ENCODE measurements at places on chromosomes 16 and 17. TPM values are rescaled to one million over a fixed set of nuclear protein-coding genes. Genes with fewer than 3 reads are reported as not detected.

The XAF1 gene
- total RNA-seq: 45.8 TPM

The ATP1B2 gene
- total RNA-seq: 1.4 TPM

The C16orf95 gene
- total RNA-seq: not detected

DNA sequence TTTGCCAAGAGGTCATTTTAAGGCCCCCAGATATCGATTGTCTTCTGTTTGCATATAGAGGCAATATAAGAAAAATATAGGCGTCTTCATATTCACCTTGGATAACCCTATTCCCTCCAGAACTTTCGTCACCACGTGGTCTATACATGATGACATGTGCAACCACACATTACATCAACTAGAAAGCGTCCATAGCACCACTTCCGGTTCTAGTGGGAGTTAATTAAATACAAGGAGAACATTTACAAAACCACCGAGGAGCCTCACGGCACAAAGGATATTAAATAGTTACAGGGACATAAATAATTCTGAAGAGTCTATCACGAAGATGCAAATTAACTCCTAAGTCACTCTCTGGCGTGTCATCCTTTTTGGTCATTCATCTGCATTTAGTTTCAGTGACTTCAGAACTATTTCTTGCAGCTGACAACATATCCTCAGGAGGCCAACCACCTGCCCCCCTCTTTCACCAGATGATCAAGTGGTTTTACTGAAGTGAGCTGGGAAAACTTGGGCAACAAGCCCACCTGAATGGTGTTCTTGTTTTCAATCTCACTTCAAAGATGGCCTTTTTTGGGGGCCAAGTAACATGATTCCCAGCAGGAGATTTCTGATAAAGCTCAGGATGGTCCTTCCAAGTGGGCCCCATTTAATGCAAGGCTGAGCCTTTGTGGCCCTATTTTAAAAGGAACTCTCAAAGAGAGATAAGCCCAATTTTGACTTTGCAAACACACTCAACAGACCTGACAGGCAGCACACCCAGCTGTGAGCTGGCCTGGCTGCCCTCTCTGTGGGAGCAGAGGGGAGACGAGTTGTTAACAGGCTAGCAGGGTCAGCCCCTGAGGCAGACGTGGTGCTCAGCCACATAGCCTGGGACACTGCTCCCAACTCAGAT lies 15.3 kb downstream of the CMTM3 start:
- DNase-seq: no peak
- H3K27me3 ChIP-seq: no peaks in the 10 kb centered on the region

GRCh38 chr17:55645361-55645760 lies 77.3 kb downstream of the TMEM100 start:
- no peak overlapping the region for H3K4me3 ChIP-seq
- no peaks in the 10 kb centered on the region for H3K27me3 ChIP-seq
- no peak for DNase-seq
- no peaks in the 10 kb centered on the region for H3K36me3 ChIP-seq
- no peaks in the 10 kb centered on the region for H3K4me1 ChIP-seq
- no peak overlapping the region for H3K27ac ChIP-seq

GRCh38 chr16:58515871-58516767 lies 802 bp downstream of the SETD6 start:
- no peaks in the 10 kb centered on the region for H3K27me3 ChIP-seq

DNA sequence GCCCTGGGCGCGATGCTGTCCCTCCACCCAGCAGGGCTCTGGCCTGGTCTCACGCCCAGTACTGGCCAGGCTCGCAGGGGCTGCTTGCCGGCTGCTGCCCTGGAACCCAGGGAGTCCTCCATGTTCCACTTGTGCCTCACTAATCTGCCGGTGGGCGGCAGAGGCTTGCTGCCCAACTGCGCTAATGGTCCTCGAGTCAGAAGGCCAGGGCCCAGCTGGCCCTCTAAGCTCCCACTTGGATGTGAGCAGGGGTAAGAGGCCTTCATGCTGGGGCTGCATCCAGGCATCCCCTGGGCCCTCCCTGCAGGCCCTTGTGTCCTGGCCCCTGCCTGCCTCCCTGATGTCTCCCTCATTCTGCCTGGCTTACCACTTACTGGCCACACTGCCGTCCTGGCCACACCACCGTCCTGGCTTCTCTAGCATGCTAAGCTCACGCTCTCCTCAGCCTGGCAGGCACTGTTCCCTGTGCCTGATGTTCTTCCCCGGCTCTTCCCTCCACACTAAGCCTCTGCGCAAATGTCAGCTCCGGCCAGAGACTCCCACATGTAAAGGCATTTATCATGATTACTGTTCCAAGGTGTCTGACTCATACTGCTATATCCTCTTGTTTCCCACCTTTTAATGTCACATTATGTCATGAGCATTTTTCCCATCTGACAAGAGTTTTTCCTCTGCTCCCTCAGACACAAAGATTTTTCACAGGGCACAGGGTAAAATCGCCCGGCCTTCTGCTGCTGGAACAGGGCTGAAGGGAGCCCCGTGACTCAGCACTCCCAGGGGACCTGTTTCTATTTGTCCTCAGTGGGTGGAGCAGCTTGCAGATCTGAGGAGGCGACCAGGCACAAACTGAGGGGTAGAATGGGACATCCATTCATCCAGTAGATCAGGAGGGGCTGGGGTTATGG lies 15.9 kb downstream of the B9D1 start:
- peak; percentile 83 for DNase-seq
- no peaks in the 10 kb centered on the region for H3K36me3 ChIP-seq
- no peak overlapping the region for H3K4me3 ChIP-seq
- peak overlapping the region; percentile 87 for H3K27ac ChIP-seq

DNA sequence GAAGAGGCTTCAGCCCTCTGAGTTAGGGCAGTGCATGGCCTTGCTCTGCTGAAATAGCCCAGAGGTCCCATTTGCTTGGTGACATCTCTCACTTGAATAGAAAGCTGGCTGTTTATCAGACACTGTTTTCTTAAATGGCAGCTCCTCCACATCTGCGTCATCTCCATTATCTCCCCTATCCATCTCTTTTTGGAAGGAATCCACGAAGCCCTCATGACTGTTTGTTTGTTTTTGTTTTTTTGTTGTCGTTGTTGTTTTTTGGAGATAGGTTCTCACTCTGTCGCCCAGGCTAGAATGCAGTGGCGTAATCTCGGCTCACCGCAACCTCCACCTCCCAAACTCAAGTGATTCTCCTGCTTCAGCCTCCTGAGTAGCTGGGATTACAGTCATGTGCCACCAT lies 16.6 kb downstream of the NAA60 start:
- no peak overlapping the region for H3K27ac ChIP-seq
- DNase-seq: no peak
- no peaks in the 10 kb centered on the region for H3K27me3 ChIP-seq
- H3K4me1 ChIP-seq: peaks cover 66% of the 10 kb centered on the region
- H3K36me3 ChIP-seq: no peaks in the 10 kb centered on the region

DNA sequence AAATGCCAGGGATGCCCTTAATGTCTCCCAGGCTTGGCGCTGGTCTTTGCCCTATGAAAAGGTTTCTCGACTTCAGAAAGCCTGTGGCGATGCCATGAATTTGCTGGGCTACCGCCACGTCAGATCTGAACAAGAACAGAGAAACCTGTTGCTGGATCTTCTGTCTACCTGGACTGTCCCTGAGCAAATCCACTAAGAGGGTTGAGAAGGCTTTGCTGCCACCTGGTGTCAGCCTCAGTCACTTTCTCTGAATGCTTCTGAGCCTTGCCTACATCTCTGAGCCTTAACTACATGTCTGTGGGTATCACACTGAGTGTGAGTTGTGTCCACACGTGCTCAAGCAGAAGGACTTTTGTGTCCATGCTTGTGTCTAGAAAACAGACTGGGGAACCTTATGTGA lies 11.4 kb downstream of the CHST4 start:
- H3K27ac ChIP-seq: no peak overlapping the region
- H3K4me1 ChIP-seq: no peaks in the 10 kb centered on the region
- no peaks in the 10 kb centered on the region for H3K27me3 ChIP-seq
- no peak overlapping the region for H3K4me3 ChIP-seq
